Upper lobe of right lung (tissue), 1 donor: ENCODE measurements at places on chromosomes 1 and 21. TPM values are rescaled to one million over a fixed set of nuclear protein-coding genes. Genes with fewer than 3 reads are reported as not detected.

The PPM1J gene
- total RNA-seq: 0.32 TPM

DNA sequence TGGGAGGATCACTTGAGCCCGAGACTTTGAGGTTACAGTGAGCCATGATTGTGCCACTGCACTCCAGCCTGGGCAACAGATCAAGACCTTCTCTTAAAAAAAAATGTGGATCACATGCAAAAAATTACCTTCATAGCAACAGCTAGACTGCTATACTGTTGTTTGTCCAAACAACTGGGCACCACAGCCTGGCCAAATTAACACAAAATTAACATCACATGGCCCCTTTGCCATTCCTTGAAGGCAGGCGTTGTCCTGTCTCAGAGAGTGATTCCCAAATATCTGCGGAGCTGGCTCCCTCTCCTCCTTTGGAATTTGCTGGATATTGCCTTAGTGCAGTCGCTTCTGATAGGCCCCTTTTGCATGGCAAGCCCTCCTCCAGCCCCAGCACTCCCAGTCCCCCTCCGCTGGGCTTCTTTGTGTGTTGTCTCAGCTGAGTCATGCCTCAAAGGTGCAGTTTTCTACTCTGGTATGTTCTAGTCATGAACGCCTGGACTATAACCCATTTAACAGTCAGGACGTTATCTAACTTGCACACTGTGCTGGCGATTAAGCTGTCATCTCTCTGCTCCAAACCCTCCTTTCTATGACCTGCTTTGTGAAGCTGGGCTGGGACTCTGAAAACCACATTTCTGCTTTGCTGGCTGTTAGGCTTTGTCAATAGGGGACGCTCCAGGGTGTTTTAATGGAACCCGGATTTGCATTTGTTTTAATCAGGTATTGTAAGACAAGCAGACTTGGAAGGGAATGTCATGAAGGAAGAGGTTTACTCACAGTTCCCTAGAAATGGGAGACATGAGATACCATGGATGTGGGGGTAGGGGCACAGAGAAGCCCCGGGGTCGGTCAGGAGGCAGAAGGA is 20.1 kb upstream of the HPCAL4 start:
- no peak for DNase-seq

The PSRC1 gene
- 2.9 TPM for total RNA-seq

DNA sequence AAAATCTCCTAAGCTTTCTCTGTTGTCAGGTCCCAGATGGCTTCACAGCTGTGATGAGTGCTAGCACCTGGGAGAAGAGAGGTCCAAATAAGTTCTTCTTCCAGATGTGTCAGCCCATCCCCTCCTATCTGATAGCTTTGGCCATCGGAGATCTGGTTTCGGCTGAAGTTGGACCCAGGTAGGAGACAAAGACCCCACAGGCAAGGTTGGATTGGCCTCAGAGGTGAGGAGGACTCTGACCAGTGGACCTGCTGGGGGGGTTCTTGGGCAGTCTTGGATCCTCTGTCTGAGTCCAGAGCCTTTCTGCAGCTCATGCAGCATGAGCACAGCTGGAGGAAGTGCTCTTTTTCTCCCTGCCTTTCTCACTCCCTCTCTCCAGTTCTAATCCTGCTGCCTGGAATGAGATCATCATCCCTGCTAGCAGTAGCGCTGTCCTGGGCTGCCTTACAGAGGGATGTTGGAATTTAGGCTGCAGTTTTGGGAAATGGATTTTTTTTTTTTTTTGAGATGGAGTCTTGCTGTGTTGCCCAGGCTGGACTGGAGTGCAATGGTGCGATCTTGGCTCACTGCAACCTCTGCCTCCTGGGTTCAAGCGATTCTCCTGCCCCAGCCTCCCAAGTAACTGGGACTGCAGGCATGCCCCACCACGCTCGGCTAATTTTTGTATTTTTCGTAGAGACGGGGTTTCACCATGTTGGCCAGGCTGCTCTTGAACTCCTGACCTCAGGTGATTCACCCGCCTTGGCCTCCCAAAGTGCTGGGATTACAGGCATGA is 7.1 kb downstream of the RNPEP start:
- DNase-seq: peak; percentile 16

The EDARADD gene
- total RNA-seq: 0.78 TPM

DNA sequence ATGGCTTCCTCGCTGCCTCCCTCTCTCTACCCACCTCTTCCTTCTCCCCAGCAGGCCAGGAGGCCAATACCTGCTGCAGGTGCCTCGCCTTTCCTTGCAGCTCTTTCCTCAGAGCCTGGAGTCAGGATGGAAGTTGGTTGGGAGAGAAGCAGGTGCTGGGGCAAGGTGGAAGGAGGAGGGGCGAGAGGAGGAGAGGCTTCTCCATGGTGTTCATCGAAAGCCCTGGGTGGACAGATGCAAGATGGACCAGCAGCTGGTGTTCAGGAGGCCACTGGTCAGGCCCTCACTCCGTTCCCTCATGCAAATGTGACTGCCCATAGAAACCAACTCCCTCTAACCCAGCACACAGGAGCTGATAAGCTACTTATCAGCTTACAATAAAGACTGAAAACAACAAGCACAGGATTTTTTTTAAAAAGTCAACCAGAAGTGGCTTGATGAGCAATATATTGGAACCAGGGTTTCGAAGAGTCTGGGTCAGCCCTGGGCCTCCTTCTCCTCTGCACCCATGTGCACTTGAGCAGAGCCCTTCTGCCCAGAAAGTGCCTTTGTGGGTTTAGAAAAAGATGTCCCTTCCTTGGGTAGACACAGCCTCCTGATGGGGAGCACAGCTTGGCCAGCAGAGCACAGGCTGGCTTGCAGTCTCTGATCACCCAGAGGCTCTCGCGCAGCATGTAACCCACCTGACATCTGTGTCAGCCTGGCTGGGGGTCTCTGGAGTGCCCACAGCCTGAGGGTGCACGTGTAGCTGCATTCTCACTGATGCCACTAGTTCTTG is 16.6 kb upstream of the GSTM4 start:
- peak; percentile 40 for DNase-seq

The GJA4 gene
- 20.0 TPM for total RNA-seq

The MROH7 gene
- total RNA-seq: 3.6 TPM

The TRIM67 gene
- total RNA-seq: not detected

- DNase-seq: peak; percentile 86
Observed at GRCh38 chr1:202155478-202156021, 4.9 kb downstream of the PTPN7 start.

The DAB1 gene
- 0.29 TPM for total RNA-seq

The DVL1 gene
- 66.0 TPM for total RNA-seq

The NBPF9 gene
- total RNA-seq: 26.9 TPM

The MAP1LC3C gene
- total RNA-seq: 14.2 TPM

- DNase-seq: peak; percentile 57
Observed at GRCh38 chr1:2110191-2110737, 60.1 kb downstream of the PRKCZ start.

- DNase-seq: peak; percentile 90
Observed at GRCh38 chr1:160083968-160084770, 2.8 kb downstream of the KCNJ9 start.

The IL24 gene
- total RNA-seq: not detected

DNA sequence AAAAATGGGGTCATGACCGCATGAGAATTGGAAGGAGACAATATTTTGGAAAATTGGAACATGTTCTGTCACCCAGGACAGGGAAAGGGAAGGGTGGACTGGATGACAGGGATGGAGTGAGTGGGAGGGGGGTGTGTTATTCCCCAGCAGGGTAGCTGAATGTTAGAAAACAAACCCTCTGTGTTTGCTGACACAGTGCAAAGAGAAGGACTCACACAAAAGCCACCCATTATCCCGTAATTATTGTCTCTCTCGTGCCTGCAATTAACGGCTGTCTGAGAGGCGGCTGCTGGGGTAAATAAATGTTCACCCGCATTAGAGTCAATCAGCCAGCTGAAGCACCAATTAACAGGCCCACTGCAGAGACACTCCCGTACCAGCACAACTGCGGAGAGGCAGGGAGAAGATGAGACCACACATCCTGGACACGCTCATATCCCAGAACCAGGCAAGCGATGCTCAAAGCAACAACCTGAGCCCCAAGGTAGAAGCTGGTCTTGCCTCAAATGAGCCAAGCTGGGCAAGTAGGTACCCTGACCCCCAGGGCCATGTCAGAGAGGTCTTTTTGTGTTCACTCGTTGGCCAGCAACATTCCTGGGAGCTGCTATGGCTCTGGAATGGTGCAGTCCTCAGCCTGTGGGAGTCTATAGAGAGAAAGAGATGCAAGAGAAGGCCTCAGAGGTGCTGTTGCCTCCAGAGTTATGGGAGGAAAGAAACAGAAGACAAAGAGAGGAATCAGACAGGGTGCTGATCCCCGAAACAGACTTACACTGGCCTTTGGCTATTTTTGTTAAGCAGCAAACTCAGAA is 19.4 kb downstream of the PLEKHA6 start:
- no peak for DNase-seq

DNA sequence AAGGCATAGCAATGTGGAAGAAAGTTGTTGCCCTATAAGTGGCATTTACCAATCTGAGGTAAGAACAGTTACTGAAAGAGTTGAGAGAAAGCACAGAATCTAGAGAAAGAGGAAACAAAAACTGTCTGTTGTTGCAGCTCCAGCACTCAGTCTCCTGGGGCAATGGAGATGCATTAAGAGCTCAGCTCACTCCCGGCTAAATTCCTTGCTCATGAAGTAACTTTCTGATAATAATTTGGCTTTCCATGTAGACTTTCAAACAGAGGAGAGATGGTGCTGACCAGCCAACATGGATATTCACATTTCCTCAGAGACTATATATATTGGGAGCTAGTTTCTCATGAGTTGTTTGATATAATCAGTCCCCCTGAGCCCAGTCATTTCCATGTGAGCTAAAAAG is 135.3 kb downstream of the GDAP2 start:
- DNase-seq: no peak

- no peak for DNase-seq
Observed at GRCh38 chr1:150267896-150268295, 920 bp downstream of the APH1A start.

DNA sequence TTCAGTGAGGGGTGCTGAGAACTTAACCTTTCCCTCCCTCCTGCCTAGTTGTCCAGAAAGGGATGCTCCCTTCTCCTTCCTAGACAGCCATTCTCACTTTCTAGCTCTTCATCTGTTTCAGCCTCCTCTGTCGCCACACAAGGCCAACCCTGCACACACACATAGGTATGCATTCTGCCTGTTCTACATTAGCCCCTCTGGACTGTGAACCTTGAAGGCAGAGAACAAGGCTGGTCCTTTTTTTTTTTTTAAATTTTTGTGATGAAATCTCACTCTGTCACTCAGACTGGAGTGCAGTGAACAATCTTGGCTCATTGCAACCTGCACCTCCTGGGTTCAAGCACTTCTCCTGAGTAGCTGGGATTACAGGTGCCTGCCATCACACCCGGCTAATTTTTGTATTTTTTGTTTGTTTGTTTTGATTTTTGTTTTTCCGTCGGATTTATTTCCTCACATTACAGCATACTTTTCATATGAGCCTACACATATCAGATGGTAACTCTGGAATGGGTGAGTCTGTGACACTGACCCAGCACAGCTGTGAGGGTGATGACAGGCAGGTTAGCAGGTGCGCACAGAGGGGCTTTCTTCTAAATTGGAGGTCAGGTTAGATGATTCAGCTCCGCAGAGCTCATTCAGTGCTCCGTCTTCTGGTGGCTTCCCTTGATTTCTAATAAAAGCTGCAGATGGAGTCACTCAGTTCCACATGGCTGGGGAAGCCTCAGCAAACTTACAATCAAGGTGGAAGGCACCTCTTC is 4.9 kb upstream of the AKR1A1 start:
- no peak for DNase-seq

GRCh38 chr1:228213917-228214808 is 6.3 kb downstream of the OBSCN start:
- DNase-seq: peak; percentile 66

DNA sequence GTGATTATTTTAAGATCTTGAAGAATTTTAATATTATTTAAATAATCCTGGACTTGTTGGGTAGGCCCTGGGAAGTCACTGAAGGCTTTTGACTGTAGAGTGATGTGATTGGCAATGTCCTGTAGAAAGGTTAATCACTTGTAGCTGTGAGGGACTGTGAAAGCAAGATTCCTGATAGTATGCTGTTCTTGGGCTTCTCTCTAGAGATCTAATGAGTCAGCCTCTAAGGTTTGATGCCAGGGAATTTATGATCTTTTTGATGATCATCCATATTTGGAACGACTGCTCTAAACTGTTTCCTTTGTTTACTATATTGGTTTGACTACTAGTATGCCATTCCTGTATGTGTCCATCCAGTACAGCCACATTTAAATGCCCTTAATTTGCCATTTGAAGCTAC is 56.5 kb downstream of the CAMSAP2 start:
- DNase-seq: no peak

DNA sequence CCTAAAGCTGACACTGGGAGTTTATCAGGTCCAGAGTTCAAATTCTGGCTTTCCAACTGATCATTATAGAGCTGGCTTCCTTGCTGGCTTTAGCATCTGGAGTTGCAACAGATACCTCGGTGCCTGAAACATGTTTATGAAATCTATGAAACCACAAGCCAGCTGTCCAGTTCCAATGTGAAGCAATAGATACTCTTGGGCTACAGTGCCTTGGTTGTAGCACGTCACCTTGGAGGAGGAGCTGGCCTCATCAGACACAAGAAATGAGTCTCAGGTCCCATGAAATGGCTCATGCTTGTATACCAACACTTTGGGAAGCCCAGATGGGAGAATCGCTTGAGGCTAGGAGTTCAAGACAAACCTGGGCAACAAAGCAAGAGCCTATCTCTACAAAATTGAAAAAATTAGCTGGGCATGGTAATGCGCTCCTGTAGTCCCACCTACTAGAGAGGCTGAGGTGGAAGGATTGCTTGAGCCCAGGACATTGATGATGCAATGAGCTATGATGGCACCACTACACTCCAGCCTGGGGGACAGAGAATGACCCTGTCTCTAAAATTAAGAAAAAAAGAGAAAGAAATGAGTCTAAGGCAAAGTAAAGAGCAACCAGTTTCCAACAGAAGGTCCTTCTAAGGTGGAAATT is 132.5 kb upstream of the ZNF648 start:
- DNase-seq: no peak
